ENCODE measurements at places on chromosomes 2 and 18.

DNA sequence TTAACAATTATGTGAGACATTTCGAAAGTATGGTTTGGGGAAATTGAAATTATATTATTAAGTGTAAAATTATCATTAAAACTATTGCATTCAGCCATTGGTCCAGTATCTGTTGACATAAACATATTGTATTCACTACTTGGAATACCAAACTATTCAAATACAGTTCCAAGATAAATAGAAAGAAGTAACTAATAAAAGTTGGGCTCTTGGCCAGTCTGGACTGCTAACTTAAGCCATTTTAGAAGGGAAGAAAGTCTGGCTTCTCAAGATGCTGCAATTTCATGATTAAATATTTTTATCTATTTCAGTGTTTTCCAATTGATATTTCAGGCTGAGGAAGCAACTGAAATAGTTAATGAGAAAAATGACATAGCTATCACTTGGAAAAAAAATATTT, 109.8 kb upstream of the CHRNA1 start:
- no peak for DNase-seq

GRCh38 chr2:102660070-102660469, 40.7 kb downstream of the SLC9A2 start:
- no peak for DNase-seq

- peak; percentile 49 for DNase-seq
Observed at GRCh38 chr18:54149078-54149697, 75.3 kb downstream of the MBD2 start.

DNA sequence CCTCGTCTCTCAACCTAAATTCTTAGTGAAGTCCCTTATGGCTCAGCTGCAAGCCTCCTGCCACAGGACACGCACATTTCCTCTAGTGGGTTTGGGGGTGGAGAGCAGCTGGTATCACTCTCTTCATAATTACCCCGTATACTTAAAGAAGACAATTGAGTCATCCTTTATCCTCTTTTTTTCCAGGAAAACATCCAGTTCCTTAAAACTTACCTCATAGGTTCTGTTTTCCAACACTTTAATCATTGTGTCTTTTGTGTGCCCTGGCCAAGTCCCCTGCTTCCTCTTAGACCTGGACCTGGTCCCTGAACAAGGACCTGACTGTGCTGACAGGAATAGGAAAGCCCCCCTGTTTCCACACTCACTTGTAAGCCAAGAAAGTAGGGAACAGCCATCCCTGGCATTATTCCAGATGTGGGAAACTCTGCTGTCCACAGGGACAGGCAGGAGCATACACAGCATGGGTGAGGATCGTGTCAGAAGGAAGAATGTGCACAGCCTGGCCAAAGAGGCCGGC, 42.3 kb upstream of the MYO1B start:
- DNase-seq: no peak
